ENCODE measurements at places on chromosomes 13 and 19.

- DNase-seq = no peak
These were observed 11.3 kb upstream of the ITM2B start for GRCh38 chr13:48221686-48222187.

DNA sequence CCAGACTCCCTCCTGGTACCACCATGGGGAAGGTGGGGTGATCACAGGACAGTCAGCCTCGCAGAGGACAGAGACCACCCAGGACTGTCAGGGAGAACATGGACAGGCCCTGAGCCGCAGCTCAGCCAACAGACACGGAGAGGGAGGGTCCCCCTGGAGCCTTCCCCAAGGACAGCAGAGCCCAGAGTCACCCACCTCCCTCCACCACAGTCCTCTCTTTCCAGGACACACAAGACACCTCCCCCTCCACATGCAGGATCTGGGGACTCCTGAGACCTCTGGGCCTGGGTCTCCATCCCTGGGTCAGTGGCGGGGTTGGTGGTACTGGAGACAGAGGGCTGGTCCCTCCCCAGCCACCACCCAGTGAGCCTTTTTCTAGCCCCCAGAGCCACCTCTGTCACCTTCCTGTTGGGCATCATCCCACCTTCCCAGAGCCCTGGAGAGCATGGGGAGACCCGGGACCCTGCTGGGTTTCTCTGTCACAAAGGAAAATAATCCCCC, 505 bp upstream of the CEACAM5 start:
- DNase-seq = no peak

DNA sequence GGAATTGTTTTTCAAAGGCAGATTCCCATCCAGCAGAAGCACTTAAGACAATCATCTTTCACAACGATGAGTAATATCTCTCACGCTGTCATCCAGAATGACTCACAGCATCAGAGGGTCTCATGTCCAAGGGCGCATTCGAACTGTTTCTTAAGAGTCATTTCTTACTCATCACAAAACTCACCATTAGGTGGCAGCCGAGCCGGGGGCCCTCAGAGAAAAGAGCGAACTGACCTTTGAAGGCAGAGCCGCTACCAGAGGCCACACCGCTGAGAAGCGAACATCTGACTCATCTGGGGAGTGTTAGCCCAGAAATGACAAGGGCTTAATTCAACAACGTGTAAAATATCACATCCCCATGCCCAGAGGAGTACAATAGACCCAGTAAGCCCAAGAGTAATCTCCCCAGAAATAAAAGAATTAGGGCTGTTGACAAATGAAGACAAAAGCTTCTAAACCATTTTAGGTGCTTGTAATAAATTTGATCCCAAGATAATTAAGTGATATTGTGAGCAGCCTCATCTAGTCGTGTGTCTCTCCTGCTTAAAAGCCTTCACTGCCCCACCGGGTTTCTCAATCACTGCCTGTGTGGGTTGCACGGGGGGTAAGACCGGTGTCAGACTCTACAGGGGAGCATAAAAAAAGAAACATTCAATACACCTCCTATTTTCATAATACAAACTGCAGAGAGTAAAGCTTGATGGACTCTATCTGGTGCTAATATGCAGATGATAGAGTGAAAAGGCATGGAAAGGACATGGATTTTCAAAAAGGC, 96.2 kb downstream of the CYSLTR2 start:
- peak; percentile 77 for DNase-seq

DNA sequence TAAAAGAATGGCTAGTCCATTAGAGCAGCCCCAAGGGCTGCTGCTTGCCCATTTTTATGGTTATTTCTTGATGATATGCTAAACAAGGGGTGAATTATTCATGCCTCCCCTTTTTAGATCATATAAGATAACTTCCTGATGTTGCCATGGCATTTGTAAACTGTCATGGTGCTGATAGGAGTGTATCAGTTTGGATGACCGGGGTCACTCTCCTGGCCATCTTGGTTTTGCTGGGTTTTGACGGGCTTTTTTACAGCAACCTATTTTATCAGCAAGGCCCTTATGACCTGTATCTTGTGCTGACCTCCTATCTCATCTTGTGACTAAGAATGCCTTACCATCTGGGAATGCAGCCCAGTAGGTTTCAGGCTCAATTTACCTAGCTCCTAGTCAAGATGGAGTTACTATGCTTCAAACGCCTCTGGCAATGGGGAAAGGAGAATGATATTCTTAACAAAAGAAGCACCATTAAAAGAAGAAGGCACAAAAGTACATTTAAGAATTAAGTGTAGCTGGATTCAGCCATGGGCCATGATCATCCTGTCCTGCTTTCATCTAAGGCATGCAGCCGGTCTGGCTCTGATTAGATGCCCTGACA, 1156.0 kb downstream of the PCDH9 start:
- no peak for DNase-seq

GRCh38 chr13:98275681-98276171, 98.7 kb upstream of the RNF113B start:
- no peak for DNase-seq

- no peak for DNase-seq
These were observed 72.2 kb upstream of the DACH1 start for GRCh38 chr13:71939186-71939585.

- DNase-seq = no peak
These were observed 20.5 kb downstream of the VASP start for GRCh38 chr19:45527731-45528130.

DNA sequence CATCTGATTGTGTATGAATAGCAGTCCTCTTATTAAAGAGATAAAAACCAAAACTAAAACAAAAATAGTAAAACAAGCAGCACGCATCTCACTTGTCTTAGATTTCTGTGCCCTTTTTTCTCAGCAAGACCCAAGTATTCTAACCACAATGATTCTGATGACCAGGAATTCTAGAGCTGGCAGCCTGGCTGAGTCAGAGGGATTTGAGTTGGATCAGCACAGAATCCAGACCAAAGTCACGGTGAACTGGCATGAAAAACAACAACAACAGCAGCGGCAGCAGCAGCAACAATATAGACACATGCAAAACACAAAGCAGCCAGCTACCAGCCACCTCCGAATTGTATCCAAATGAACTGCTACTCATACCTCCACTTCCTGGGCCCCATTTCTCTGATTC, 360.5 kb downstream of the KCNRG start:
- no peak for DNase-seq

GRCh38 chr19:18599485-18599884, 7.1 kb downstream of the CRLF1 start:
- no peak for DNase-seq

- DNase-seq = no peak
These were observed 686.9 kb downstream of the UQCRFS1 start for GRCh38 chr19:28526038-28526437.

- DNase-seq = no peak
These were observed 12.9 kb downstream of the TMEM143 start for GRCh38 chr19:48350856-48351255.

DNA sequence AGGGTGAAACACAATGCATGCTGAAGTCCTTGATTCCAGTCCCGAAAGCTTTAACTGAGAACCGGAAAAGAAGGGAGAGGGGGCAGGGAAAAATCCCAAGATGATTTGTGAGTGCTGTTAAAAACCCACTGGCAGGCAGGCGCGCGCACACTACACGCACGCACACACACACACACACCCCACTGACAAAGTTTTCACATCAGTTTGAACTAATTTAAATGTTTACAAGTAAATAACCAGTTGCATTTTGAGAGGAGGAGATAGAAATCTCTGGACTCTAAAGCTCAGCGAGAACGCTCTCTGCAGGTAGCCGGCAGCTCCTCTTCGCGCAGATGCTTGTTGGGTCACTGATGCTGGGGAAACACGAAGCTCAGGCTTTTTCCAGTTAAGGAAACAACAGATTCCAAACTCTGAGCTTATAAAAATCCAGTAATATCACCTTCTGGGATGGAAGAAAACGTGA, 818 bp upstream of the SLITRK1 start:
- DNase-seq = no peak

DNA sequence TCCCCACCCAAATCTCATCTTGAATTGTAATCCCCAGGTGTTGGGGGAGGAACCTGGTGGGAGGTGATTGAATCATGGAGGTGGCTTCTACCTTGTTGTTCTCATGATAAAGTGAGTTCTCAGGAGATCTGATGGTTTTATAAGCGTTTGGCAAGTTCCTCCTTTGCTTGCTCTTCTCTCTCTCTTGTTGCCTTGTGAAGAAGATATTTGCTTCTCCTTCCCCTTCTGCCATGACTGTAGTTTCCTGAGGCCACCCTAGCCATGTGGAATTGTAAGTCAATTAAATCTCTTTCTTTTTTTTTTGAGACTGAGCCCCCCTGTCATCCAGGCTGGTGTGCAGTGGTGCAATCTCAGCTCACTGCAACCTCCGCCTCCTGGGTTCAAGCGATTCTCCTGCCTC, 34.4 kb downstream of the VSTM1 start:
- DNase-seq = no peak

DNA sequence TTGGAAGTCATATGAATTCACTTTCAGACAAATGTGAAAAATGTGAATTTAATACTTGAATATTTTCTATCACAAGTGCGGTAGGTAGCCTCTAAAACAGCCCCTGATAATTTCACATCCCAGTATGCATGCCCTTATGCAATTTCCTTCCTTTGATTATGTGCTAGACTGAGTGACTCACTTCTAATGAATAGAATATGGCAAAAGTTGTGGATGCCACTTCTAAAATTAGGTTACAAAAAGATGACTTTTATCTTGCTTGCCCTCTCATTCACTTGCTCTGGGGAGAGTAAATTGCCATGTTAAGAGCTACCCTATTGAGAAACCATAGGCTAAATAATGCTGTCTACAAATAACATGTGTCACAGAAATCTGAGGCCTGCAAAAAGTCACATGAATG, 402.5 kb upstream of the PCDH9 start:
- no peak for DNase-seq
